ENCODE measurements at places on chromosomes 7 and 10. TPM values are rescaled to one million over a fixed set of nuclear protein-coding genes. Genes with fewer than 3 reads are reported as not detected.

VAX1 gene
- not detected for total RNA-seq

PDE6C gene
- not detected for total RNA-seq

SPDYE11 gene
- not detected for total RNA-seq

MBL2 gene
- not detected for total RNA-seq

TEX47 gene
- not detected for total RNA-seq

GRM3 gene
- total RNA-seq, result not detected

PNLIP gene
- total RNA-seq, result not detected

MLXIPL gene
- not detected for total RNA-seq

ZNF425 gene
- total RNA-seq, result 2.9 TPM

ANKRD30A gene
- 0.97 TPM for total RNA-seq

PPP1R17 gene
- total RNA-seq, result not detected

CD36 gene
- 4.3 TPM for total RNA-seq

HGF gene
- 60.6 TPM for total RNA-seq

KCNIP2 gene
- total RNA-seq, result 0.86 TPM

TUBB8 gene
- total RNA-seq, result not detected

OR2A12 gene
- not detected for total RNA-seq

ZNF239 gene
- total RNA-seq, result 4.2 TPM

BZW2 gene
- 48.0 TPM for total RNA-seq

PWWP2B gene
- total RNA-seq, result 8.2 TPM

TNKS2 gene
- total RNA-seq, result 46.7 TPM

CCDC136 gene
- 9.9 TPM for total RNA-seq

All from fibroblast of villous mesenchyme (primary cell).